Amniotic stem cell (primary cell): ENCODE measurements at places on chromosomes 1 and 21.

GRCh38 chr1:6353955-6354658 is 39.5 kb downstream of the ACOT7 start:
- DNase-seq = no peak

GRCh38 chr1:150974580-150975478 is at the start of gene CERS2:
Gene CERS2, minus strand, starts transcription at chr1:150974835. Its CDS starts 5,745 bp downstream, at chr1:150969090.
- peak; percentile 56 for DNase-seq

DNA sequence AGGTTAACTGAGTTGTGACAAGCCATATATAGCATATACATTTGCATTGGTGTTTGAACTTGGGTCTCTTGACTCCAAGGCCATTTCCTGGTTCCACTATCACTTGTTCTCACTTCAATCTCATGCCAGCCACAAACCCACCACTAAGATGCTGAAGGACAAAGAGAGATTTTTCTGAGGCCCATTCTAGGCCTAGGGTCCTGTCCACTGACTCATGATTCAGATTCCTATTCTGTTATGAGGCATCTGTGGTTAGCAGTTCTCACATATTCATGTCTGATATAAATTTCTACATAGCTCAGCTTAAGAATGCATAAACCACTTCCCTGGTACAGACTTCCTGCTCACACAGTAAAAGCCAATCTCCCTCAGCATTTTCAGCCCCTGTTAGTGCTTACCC is 326.1 kb upstream of the BEND5 start:
- DNase-seq = peak; percentile 29

DNA sequence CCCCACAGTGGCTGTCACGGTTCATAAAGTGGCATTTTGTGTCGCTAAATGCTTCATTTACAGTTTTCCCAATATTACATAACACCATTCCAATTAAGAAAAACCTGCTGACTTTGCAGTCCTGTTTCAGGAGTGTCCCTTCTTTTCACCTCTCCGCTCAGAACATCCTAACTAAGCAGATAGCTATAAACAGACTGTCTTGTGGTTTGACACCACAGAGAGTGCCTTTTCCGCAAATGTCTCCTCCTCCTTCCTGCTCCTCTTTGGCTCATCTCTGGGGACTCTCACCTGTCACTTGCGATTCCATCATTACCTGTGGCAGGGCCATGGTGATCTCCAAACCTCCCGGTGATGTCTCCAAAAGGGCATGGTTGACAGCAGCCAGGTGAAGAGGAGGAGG is 119.0 kb downstream of the CNIH3 start:
- DNase-seq = no peak

GRCh38 chr1:17196496-17197185 is 8.3 kb upstream of the PADI1 start:
- DNase-seq = no peak

DNA sequence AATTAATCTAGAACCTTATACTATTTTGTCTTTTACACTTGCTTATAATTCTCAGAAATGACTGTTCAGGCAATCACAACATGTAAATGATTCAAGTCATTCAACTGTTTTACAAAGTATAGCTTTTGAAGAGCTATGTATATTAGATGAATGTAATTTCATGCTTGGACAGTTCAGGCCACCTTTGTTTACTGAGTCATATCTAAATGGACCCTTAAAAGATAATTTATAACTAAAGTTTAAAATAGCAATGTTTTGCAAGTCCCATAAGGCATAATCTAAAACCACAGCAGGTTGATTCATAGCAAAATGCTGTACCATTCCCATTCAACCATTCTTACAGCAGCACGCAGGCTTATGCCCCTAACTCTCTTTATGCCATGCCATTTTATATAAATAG is 64.8 kb downstream of the PIK3R3 start:
- DNase-seq = no peak

GRCh38 chr1:213541641-213542040 is 446.1 kb upstream of the PROX1 start:
- DNase-seq = no peak

- no peak for DNase-seq
These were observed 118.9 kb upstream of the ZC3H11B start for GRCh38 chr1:219731771-219732170.

GRCh38 chr1:1892079-1892762 is 1.3 kb upstream of the GNB1 start:
- no peak for DNase-seq

DNA sequence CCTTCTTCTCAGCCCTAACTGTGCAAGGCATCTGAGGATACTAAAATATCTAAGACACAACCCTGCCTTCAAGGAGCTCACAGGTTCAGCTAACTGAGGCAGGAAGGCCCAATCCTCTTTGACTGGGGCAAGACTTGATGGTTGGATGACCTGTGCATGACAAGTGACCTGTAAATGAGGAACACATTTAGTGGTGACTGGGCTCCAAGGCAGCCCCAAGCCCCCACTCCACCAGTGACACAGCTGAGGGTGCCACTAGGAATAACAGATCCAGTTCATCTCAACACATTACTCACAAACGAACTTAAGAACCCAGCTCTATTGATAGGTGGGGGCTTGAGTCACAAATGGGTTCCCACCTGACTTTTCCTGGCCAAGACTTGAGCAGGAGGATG is 244.7 kb upstream of the IRF2BP2 start:
- no peak for DNase-seq

GRCh38 chr1:18038051-18038450 is 69.5 kb upstream of the IGSF21 start:
- no peak for DNase-seq

GRCh38 chr1:4087530-4088420 is 187.7 kb upstream of the C1orf174 start:
- DNase-seq = no peak

DNA sequence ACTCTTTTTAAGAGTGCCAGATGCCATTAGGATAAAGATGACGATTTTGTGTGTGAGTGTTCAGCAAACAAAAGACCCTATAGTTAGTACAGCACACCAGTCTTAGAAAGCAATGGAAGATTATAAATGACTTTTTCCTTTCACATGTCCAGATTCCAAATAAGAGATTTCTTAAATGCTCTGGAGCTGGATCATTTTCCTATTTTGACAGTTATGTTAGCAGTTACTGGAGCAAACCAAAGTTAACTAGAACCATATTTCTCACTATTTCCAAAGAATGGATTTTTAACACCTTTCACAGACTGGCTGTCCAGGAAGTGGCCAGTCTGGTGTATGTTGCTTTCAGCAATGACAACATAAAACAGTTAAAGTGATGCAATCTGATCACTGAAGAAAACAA is 905.8 kb upstream of the ADGRL2 start:
- DNase-seq = no peak

GRCh38 chr1:34780528-34780927 is 486 bp upstream of the GJB3 start:
- DNase-seq = no peak

DNA sequence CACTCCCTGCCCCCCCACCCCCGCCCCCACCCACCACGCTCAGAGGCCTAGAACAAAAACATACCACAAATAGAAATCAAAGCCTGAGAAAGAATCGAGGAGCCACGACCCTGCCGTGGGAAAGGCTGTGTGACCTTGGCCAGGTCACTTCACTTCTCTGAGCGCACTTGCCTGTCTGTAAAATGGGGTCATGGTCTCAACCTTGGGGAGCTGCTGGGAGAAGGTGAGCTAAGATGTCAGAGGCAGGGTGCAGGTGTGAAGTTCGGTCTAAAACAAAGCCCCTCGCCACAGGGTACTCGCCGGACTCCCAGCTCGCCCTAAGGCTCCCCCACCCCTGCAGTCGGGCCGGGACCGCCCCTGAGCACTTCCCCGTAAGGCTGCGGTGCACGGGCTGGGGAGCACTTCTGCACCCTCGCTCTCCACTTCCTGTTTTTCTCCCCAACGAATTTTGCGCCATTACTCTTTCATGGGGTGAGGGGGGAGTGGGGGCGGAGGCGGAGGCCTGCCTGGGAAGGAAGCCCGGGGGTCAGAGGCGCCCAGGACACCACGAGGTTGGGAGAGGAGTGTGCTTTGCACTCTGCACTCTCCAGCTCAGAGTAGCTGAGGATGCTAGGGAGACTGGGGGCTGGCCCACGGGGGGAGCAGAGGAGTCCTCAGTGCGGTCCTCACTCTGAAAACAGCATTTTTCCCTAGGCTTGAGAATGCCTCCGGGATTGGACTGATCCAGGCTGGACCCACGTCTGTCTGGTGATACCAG is 21.9 kb upstream of the PIK3CD start:
- DNase-seq = no peak

DNA sequence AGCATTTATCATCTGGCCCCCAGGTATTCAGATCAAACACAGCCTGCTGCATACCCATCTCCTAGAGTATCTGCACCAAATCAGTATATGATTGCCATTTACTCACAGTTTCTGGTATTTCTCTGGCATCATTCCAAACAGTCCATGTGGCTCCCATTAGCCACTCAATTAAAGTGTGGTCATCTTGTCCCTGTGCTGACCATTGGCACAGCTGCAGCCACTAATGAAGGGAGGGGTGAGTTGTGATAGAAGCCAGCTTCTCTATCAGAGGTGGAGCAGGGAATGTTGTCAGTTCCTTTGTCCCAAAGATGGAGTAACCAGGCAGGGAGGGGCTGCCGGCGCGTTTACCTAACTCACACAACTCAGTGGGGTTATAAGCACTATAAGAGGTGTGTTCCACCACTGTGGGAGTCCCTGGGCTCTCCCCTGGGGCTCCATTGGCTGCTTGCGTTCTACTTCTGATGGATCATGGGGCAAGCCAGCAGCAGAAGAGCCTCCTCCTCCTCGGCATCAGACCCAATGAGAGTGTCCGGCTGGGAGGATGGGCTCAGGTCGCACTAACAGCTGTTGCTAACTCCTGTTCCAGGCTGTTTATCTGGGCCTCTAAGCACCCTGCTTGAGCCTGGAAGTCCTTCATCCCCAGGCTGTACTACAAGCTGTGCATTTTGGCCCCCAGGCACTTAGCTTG is 108.6 kb downstream of the GDAP2 start:
- no peak for DNase-seq

GRCh38 chr1:157770442-157771043 is 6.4 kb downstream of the FCRL2 start:
- DNase-seq = no peak

DNA sequence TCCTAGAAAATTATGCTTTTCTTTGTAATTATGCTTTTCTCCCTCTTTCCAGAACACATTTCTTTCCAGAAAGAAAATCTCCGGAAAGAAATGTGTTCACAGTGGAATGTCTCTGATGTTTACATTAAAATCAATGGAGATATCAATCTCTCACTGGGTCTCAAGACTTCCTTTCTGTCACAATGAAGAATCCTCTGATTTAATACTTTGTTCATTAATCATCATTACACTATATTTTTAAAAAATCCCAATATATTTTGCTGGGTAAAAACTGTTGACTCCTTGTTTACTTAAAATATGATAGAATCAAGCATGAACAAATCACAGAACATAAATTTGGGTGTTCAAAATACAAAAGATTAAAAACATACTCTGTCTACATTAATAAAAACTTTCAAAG is 26.3 kb upstream of the TGFBR3 start:
- DNase-seq = no peak

- DNase-seq = no peak
These were observed 38.6 kb upstream of the ADAMTS1 start for GRCh38 chr21:26883768-26884167.

DNA sequence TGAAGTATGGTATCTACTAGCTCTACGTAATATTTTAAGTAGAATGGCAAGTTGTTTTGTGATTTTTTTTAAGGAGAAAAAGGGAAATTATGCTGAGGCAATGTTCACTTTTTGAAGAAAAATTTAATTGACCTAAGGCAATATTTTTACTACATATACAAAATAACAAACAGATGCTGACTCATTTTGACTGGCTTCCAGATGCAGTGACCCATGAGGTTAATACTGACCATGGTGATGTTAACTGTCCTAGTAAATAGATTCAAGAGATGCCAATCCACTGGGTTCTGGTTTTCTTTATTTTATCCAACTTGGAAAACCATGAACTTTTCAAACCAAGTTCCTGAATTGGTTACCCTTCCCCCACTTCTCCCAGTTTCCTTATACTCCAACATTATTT is 154.9 kb downstream of the CRB1 start:
- peak; percentile 20 for DNase-seq

DNA sequence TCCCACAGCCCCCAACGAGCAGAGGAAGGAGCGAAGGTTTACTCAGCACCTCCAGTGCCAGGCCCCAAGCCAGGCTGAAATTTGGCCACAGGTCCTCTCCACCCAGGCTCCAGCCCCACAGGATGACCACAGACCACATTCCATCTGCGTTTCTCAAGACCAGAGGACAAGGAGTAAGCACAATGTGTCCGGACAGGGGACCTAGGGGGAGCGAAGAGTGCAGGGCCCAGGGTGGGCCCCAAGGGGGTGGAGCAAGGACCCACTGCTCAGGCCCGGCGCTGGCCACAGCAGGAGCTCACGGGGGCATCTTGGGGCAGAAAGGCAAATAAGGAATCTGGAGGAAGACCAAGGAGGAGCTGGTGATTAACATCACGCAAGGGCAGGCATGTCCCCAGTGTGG is 100.5 kb downstream of the NPHP4 start:
- no peak for DNase-seq
